Brain pericyte (primary cell): ENCODE measurements at places on chromosomes 5 and 9.

DNA sequence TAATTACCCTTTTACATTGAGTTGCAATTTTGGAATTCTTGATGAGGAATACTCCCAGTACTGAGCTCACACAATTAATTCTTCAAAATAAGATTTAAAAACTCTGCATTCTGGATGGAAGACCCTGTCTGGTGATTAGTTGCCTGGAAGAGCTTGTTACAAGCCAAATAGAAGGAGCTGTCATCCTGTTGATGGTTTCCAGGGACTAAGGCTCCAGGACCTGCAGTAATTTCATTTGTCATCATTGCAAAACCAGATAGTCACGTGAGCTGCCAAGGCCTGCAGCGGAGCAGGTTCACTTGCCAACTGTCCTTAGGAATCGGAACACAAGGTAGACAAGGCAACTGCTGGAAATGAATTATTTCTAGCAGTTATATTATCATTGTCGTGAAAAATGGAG, 597.7 kb downstream of the CCDC171 start:
- no peak for DNase-seq

GRCh38 chr5:120446901-120447300, 17.2 kb upstream of the PRR16 start:
- no peak for DNase-seq

GRCh38 chr5:139517683-139518564, 35.4 kb upstream of the STING1 start:
- DNase-seq, result peak; percentile 41

DNA sequence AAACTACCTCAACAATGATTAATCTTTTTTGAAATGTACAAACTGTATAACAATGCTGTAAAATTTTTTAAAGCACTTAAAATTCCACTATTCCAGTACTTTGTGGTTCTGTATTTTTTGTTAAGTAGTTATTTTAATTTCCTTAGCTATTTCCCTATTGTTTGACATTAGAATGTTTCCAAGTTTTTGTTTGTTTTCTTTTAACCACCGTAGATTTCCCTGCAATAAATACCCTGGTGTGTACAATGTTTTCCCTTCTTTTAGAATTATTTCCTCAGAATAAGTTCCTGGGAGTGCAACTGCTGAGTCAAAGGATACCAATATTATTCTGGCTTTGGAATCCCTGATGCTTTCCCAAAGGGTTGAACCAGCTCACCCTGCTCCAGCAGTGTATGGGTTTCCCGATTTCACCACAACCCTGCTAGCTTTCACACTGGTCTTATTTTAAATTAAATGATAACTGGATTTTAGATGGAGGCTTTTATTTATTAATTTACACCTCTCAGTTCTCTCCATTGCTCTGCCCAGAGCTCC, 20.6 kb upstream of the ANGPTL2 start:
- no peak for DNase-seq
